Thoracic aorta (tissue), 2 donors: ENCODE measurements at places on chromosomes 5 and 9.

DNA sequence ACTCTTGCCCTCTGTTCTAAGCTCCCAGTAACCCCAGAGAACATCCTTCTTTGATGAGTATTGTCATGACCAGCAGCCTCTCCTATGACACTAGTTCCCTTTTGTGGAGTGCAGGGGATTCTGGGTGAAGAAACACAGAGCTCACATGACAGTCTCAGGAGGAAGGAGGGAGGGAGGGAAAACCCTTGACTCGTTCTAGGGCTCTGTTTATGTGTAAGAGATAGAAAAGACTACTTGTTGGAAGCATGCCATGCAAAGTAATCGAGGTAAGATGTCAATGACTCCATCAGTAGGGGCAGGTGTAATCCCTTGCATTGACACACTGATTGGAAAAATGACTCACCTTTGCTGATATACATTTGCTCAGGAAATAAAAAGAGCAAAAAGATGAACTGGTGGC is 190.2 kb upstream of the ELL2 start:
- no peak for DNase-seq

DNA sequence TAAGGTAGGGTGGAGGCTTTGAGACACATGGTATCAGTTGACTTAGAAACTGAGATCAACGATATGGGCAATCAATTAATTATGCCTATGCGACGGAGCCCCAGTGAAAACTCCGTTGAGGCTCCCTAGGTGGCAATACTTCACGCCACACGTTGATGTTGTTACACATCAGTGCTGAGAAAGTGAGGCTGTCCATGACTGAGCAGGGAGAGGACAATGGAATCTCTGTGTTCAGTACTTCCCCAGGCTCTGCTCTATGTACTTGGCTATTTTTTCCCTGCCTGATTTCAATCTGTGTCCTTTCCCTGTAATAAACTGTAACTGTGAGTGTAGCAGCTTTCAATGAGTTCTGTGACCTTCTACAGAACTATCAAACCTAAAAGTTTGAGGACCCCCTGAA is 211.7 kb downstream of the SNCAIP start:
- DNase-seq = no peak

GRCh38 chr5:113043491-113043931 is 66.9 kb downstream of the DCP2 start:
- no peak for DNase-seq

- no peak for DNase-seq
Observed at GRCh38 chr5:40240111-40240510, 439.6 kb upstream of the PTGER4 start.

DNA sequence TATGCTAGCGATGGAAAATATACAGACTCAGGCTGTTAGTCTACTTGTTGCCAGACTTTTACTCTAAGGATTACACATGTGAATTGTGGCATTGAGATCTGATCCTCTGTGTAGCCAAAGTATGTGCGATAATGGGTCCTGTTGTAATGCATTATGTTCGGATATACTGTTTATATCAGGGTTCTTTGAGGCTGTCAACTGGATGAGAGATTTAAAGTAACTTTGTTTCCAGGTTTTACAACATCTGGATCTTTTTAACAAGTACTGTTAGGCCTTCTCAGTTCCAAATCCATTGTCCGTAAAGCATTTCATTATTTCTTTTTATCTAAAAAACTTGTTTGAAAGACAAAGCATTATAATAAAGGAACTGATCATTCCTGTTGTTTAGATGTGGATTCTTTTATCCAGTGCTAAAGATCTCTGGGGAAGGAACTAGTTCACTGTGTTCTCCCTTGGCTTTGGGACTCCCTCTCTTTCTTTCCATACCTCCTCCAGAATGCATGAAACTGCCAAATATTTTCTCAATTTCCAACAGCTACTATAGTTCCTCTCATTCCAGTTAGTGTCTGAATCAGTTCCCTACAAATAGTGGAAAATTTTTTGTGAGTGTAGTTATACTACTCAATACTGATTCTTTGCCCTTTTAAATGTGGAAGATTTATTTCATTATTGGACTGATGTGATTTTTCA is 68.8 kb downstream of the HACD4 start:
- no peak for DNase-seq

DNA sequence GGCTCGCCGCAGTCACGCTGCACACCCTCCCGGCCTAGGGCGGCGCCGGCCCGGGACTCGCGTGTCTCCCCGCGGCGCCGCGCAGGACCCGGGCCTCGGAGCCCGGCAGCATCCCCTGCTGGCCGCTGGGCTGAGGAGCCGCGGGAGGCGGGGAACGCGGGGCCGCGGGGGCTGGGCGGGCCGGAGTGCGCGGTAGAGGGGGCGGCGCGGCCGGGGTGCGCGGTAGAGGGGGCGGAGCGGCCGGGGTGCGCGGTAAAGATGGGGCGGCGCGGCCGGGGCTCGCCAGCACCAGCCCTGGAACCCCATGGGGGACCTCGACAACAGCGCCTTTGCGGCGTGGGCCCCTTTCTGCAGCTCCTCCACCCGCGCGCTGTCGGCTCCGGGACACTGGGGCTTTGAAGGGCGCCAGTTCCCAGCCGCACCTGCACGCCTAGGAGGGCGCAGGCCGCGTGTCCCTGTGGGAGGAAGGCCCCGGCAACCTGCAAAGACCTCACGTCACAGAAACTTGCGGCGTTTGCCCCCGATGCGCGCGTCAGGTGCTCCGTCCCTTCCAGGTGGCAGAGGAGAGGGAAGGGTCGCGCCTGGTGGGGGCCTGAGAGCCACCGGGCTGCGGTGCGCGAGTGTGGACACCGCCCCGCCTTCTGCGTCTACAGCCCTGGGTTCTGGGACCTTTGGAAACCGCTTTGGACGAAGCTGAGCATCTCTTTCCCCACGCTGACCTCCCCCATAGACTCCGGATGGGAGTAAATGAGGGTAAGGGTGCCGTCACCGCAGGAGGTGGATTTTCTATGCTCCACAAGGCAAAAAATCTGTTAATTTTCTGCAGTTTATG is 49.6 kb downstream of the NSUN2 start:
- no peak for DNase-seq

- DNase-seq = no peak
Observed at GRCh38 chr9:136996361-136997292, at the start of gene CLIC3. CLIC3 (minus strand) TSS chr9:136996568; CDS start chr9:136996543, 25 bp downstream.

- no peak for DNase-seq
Observed at GRCh38 chr9:128372188-128372641, 1.0 kb downstream of the URM1 start.

GRCh38 chr5:53463909-53464621 is 16.4 kb upstream of the FST start:
- no peak for DNase-seq

DNA sequence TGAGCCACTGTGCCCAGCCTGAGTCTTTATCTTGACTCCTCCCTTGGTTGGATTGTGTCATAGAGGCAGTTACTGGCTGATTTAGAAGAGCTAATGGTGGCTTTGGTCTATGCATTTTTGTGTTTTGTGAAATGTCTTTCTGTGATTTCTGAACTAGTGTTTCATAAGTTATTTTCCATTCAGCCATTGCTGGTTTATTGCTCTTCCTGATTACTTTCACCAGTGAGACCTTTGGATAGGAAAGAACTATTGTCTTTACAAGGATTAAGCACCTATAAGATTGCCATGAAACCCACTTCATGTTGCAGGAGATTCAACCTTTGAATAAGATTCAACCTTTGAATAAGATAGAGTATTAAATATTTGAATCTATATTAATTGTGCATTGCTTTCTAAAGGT is 8.7 kb upstream of the HAPLN1 start:
- no peak for DNase-seq

DNA sequence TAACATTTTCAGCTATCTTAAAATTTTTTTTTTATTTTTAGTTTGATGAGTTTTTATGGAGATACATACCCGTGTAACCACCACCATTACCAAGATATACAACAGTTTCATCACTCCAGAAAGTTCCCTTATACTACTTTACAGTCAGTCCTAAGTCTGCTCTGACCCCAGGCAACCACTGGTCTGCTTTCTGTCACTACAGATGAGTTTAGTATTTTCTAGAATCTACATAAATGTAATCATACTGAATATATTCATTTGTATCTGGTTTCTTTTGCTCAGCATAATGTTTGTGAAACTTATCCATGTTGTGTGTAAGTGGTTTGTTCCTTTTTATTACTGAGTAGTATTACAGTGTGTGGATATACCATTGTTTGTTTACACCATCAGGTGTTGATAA is 127.8 kb downstream of the GAS1 start:
- DNase-seq = no peak

DNA sequence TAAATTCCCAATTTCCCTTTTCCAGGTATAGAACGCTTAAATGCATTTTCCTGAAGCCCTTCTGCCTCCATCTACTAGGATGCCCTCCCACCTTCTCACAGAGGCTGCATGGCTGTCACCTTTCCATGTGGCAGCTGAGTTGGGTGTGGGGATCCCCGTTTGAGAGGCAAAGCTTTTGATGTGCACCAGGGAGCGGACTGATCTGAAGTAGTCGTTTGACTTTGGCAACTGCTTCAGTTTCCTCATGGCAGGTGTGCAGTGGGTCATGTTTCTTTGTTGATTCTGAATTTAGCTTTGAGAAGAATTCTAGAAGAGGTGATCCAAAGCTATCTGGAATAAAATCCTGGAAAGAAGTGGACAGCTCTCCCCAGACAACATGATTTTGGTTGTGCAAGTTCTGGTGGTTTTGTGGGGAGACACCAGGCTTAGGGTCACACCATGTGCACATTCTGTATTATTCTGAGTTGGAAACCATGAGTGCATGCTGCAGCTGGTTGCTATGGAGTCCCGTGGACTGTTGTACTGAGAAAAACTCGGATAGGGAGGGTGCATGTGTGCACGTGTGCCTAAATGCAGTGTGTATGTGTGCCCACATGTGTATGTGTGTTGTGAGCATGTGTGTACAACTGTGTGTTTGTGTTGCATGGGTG is 63.5 kb downstream of the GADD45G start:
- no peak for DNase-seq

- peak; percentile 15 for DNase-seq
Observed at GRCh38 chr5:126414874-126415502, 8.2 kb upstream of the GRAMD2B start.

GRCh38 chr5:67934976-67935375 is 280.6 kb upstream of the PIK3R1 start:
- DNase-seq = no peak

GRCh38 chr9:138045541-138046490 is 168.2 kb downstream of the CACNA1B start:
- DNase-seq = no peak

- no peak for DNase-seq
Observed at GRCh38 chr5:133409210-133409674, 203.1 kb downstream of the FSTL4 start.

DNA sequence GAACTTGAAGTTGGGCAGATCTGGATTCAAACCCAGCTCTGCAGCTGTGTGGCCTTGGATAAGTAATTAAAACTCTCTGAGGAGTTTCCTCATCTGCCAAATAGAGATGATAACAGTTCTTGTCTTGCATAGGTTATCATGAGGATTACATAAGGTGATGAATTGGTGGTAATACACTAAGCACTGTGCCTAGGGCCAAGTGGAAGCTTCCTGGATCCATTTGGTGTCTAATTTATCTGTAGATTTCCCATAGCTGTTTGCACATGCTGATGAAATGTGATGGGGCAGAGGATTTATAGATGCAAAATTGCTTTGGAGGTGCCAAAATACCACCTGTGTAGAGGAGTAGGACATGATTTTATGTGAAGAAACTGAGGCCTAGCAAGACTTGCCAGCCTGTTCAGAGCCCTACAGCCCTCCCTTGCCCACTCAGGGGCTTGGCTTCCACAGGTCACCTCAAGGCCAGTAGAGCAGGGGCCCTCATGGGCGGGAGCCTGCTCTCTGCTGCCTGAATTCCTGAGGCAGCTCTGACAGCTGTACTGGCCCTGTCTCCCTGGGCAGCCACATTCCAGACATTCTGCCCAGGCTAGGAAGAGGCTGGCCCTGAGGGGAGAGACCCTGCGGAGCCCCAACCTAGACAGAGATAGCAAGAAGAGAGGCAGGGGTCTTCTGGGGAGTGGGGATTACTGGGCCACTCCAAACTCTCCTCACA is 5.9 kb upstream of the FAT2 start:
- no peak for DNase-seq

- DNase-seq = no peak
Observed at GRCh38 chr9:120531683-120532300, 48.2 kb downstream of the CDK5RAP2 start.
